Activated CD4-positive, CD25-positive, alpha-beta regulatory T cell (primary cell): ENCODE measurements at places on chromosomes 6 and 20.

DNA sequence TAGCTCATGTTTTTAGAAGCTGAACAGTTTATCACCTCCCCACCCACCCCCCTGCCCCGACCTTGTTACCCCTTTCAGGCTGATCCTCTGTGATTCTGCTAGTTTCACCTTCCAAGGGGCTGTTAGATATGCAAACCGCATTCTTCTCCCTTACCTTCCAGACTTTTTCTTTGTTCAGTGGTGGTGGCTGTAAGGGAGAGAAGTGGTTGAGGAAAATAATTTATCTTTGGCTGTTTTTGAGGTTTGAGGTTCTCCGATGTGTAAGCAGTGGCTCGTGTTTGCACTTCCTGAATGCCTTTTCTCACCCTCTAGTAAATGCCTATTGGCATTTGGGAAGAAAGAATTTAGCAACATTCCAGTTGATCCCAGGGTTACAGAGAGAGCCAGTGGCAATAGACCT lies 69.4 kb upstream of the KCNG1 start:
- DNase-seq, result no peak

DNA sequence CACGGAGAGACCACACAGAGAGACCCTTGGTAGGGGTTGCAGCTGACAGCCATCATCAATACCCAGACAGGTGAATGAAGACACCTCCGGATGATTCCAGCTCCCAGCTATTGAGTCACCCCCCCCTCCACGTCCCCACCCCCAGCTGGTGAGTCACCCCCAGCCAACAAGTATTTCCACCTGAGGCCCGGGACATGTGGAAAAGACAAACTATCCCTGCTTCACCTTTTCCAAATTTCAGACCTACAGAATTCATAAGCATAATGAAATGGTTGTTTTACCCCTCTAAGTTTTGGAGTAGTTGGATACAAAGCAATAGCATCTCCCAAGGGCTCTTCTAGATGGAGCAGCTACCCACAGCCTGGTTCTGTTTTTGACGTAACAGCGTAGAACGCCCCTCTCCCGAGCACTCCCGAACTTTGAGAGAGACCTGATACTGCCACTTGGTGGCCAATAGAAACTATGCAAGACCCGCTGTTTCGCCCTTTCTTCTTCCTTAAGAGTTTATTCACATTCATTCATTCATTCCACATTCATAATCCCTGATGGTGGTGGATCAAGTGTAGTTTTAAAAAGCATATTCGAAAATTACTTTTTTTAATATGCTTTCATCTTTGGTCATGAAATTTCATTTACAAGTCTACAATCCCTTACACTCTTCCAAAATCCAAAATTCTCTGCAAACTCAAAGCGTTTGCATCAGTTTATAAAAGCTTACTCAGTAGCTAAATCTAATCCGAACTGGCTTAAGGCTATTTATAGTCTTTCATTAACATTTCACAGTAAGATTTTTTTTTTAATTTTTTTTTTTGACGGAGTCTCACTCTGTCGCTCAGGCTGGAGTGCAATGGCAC lies 15.1 kb upstream of the PPP1R16B start:
- DNase-seq, result no peak

- DNase-seq, result no peak
These were observed 6.2 kb downstream of the PRKN start for GRCh38 chr6:162721404-162721687.

DNA sequence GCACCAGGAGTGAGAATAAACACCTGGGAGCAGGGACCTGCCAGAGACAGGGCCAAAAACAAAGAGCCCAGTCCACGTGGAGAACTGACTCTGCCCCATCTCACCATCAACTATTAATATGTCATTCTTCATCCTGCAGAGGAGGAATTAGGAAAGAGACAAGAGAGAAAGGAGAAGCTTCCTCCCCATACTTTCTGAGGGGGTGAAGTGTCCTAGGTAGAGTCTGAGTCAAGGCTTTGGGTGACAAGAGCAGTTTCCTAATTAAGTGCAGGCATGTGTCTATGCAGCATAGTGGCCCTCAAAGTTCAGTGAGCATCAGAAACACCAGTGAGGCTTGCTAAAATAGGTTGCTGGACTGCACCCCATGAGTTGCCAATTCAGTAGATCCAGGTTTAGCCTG lies 40.7 kb upstream of the BMP2 start:
- no peak for DNase-seq

GRCh38 chr6:68639826-68640490 lies 4.9 kb downstream of the ADGRB3 start:
- no peak for DNase-seq

- no peak for DNase-seq
These were observed 28.7 kb upstream of the RPS6KA2 start for GRCh38 chr6:166655713-166656229.

DNA sequence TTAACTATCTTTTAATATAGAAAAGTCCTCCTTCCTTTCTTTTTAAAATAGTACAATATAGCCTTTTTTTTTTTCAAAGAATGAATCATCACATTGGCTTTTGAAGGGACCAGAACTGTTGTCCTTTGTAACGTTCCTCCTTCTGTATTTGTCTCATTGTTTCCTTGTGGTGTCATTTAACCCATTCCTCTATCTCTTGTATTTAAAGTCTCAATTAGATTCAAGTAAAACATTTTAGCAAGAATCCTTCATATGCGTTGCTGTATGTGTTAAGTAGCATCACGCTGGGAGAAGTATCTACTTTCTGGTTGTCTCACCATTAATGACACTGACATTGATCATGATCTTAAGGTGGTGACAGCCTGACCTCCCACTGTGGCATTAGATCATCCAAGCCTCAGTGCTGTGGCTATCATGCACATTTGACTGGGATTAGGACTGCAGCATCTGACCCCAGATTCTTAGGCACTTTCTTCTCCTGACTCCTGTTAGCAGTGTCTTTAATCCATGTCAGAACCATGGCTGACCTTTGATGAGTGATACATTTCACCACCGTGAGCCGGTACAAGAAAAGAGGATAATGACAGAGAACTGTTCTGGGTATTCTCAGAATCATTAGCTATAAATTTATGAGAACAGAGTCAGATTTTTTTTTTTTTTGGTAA lies 67.5 kb upstream of the TFB1M start:
- no peak for DNase-seq

DNA sequence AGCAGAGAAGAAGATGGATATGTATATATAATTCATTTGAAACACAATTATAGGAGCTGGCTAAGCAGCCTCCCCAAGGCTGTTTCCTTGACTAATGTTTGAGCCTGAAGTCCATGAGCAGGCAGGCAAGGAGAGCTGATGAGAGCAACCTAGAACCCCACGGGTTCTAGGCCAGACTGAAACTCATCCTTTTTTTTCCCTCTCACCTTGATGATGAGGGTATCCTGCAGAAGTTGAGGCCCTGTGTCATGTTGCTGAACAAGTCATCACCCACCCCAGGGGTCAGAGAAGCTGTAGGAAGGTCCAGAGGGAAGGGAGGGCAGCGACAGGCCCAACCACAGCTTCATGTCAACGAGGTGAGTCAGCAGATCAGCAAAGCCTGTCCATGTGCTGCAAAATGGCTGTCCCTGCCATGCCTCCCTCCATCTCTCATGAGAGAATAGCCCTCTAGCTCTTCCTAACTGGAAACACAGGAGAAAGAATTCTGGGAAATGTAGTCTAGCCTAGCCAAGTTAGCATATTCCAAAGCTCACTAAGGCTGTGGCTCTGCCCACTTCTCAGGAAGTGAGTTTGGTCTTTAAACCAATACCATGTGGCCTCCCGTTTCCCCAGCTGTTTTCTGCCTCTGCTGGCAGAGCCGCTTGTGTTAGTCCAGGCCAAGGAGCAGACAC lies 91.3 kb upstream of the DTNBP1 start:
- DNase-seq, result no peak

GRCh38 chr6:12163149-12163548 lies 127.0 kb upstream of the EDN1 start:
- no peak for DNase-seq

- DNase-seq, result peak; percentile 20
These were observed 23.5 kb downstream of the TBC1D20 start for GRCh38 chr20:438571-439469.

DNA sequence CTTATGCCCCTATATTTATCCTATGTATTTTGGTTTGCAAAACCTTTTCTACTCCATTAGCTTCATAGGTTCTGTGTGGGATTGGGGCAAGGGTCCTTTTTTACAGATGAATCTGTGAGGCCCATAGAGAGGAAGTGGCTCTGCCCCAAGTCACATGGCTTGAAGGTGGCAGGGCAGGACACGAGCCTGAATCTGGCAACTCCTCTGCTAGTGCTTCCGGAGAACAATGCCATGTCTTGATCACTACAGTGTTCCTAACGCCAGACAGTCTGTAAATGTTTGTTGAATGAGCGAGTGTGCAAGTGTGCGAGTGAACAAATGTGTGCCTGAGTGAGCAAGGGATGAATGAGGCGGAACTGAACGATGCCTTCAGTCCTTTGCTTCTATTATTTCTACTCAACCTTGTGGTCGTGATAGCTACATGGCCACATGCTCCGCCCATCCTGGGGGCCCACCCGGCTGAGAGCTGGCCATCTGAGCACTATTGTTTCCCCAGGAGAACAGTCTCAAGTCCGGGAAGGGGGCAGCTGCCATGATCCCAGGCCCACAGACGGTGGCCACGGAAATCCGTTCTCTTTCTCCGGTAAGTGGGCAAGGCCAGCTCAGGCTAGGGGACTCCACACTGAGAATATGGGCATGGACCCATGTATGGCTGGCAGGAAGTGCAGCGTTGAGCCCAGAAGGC lies 17.8 kb upstream of the AAR2 start:
- no peak for DNase-seq

DNA sequence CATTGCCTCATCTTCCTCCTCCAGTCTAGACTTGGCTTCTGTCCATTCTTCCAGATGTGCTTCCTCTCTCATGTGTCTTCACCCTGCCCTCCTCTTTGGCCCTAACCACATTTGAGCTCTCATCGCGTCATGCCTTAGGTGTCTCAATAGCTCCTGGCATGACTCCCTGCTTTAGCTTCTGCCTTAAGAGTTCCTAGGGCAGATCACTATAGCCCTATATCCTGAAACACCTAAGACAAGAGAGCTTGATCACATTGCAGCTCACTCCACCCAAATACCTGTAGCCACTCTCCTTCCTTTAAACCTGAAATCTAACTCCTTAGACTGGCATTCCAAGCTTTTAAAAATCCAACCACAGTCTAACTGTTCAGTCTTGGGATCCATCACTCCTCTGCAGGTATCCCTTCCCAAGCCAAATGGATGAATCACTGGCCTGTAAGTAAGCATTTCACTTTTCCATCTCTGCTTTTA lies 69.0 kb upstream of the STXBP5 start:
- DNase-seq, result no peak

DNA sequence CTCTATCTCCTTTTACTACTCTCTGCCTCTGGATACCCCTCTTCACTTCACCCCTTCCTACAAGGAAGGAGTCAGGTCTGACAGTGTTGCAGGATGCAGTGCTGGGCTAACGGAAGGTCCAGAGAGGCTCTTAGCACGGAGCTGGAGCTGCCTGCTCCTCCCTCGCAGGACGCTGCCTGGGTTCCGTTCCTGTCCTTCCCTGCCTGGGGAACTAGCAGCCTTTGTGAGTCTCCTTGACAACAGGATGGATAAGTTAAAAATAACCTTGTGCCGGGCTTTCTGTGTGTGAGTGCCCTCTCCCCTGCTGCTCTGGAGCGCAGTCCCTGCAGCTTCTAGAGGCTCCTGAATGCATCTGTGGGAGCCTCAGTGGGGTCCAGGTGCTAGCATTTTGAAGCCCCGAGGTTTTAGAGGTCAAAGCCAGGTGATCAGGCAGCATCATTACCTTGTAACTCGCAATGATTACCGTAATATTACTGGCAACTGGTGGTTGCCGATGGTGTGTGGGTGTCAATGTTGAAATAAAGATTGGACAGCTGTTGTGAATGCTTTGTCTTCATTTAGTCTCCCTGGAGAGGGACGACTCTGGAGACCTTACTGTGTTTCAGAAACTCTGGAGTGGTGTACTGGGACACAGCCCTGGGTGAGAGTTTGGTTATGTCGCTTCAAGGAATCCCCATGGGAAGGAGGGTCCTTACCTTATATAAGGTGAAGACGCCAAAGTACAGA lies 44.4 kb downstream of the CDS2 start:
- no peak for DNase-seq

DNA sequence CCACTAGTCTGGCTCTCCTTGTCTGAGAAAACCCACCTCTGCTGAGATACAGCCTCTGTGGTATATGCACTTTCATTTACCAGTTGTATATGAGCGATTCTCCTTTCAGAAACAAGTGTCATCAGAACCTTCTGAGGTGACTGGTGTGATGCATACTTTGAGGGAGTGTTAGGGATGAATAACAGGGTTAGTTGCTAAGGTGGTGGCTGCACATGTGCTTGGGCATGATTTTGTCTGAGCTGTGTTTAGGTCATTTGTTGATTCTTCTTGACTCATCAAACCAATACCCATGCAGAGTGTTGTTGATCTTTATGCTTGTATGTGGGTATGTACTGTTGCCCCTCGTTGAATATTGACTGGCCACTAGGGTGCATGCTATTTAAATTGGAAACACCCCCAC lies 25.7 kb downstream of the DTD1 start:
- DNase-seq, result no peak

GRCh38 chr6:79431537-79431933 lies 105.7 kb downstream of the LCA5 start:
- DNase-seq, result no peak

DNA sequence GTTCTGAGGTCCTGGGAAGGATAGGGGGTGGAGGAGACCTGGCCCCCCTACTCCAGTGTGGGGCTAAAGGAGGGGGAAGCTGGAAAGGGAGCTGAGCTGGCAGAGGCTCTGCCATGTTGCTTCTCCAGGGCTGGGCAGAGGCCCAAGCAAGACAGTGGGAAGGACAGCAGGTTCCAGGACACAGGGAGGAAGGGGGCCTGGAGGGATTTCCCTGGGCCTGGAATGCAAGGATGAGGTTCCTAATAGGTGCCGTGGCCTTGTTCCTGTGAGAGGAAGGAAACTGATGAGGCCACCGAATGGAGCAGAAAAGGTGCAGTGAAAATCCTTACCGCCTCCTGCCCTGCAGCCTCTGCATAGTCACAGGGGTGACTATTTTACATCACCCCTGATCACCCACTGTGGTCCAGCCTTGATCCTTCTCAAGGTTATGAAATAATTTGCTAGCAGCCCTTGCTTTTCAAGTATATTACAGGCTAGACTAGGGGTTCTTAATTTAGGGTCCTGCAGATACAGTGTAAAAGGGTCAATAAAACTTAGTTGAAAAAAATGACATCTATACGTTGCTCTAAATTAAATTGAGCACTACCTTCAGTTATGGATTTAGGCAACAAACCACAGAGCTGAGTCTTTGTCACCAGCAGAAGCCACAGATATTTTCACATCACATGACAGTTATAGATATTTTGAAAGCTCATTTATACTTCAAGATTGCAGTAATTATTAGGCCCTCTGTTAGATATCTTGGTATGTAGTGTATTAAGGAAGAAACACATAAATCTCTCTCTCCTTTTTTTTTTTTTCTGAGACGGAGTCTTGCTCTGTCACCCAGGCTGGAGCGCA lies 45.7 kb upstream of the RNF24 start:
- DNase-seq, result no peak

- no peak for DNase-seq
These were observed 441.9 kb downstream of the CD109 start for GRCh38 chr6:74137911-74138310.

DNA sequence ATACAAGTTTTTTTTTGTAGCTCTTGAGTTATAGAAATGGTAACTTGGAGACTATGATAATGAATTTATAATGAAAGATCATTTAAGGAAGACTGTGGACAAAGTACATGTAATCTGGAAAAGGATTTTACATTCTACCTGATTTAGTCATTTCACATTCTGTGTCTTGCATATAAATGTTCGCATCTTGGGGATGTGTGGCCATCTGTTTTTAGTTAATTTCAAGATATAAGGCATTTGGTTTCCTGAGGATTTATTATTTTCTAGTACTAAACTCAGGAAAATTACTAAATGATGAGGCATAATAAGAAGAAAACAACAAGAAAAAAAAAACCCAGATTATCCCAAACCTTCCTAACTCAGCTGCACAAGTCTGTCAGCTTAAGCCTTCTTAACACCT lies 112.7 kb upstream of the PRL start:
- no peak for DNase-seq
